ENCODE measurements at places on chromosomes 2 and 18. TPM values are rescaled to one million over a fixed set of nuclear protein-coding genes. Genes with fewer than 3 reads are reported as not detected.

Gene AGAP1
- total RNA-seq = 16.1 TPM

Gene OR6B2
- total RNA-seq = not detected

GRCh38 chr2:106963156-106963555 is 77.2 kb upstream of the ST6GAL2 start:
- no peaks in the 10 kb centered on the region for H3K36me3 ChIP-seq
- no peak overlapping the region for H3K27ac ChIP-seq
- H3K4me1 ChIP-seq = no peaks in the 10 kb centered on the region
- H3K4me3 ChIP-seq = no peak overlapping the region
- no peaks in the 10 kb centered on the region for H3K27me3 ChIP-seq

- no peak for DNase-seq
- H3K4me3 ChIP-seq = peak overlapping the region; percentile 86
- no peaks in the 10 kb centered on the region for H3K27me3 ChIP-seq
- H3K27ac ChIP-seq = no peak overlapping the region
- H3K36me3 ChIP-seq = no peaks in the 10 kb centered on the region
Observed at GRCh38 chr2:73235315-73236028, 1.4 kb downstream of the CCT7 start.

DNA sequence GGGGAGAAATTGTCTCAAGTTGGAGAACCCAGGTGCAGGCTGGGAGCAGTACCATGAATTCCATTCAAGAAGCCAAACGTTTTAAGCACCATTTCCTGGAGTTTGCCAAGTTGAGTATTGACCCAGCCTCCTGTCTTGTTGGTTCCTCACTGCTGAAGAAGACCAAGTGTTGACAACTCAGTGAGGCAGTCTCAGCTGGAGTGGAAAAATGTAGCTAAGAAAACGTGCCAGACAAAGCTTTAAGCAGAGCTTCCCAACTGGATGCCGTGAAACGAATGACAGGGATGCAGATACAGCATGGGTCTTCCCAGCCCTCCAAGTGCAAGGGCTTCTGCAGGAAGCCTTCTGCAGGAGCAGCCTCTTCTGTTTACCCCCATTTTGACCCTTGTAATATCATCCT is 778 bp upstream of the INPP1 start:
- no peaks in the 10 kb centered on the region for H3K27me3 ChIP-seq
- H3K27ac ChIP-seq = peak overlapping the region; percentile 85
- H3K4me1 ChIP-seq = peaks cover 17% of the 10 kb centered on the region
- DNase-seq = no peak

Gene KRCC1
- 10.9 TPM for total RNA-seq

Gene SLC16A14
- 0.69 TPM for total RNA-seq

DNA sequence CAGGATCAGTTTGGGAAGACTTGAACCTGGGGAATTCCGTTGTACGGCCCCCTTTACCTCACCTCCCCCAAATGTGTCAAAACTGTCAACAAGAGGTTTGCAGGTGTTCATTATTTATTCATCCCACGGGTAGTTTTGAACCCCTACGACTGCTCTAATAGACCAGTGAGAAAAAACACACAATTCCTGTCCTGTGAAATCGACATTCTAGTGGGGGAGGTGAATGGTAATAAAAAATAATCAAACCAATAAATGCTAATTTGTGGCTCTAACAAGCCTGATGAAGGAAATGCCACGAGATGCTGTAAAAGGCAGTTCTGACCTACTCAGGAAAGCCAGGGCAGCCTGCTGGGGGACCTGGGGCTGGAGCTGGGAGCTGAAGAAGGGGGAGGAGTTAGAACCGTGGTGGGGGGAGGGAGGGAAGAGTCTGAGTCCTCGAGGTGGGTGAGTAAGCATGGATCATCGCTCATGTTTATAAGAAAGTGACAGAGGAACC is 463 bp upstream of the DNAJB2 start:
- H3K4me1 ChIP-seq = peaks cover 18% of the 10 kb centered on the region
- H3K4me3 ChIP-seq = no peak overlapping the region
- peaks cover 15% of the 10 kb centered on the region for H3K36me3 ChIP-seq
- H3K27me3 ChIP-seq = no peaks in the 10 kb centered on the region
- DNase-seq = no peak

Gene GALNT3
- 34.4 TPM for total RNA-seq

- DNase-seq = no peak
- H3K27me3 ChIP-seq = no peaks in the 10 kb centered on the region
- peaks cover 6% of the 10 kb centered on the region for H3K4me1 ChIP-seq
- peaks cover 36% of the 10 kb centered on the region for H3K36me3 ChIP-seq
- H3K27ac ChIP-seq = no peak overlapping the region
Observed at GRCh38 chr2:127309468-127309867, 15.5 kb upstream of the ERCC3 start.

Gene EDAR
- 0.14 TPM for total RNA-seq

GRCh38 chr2:134200036-134200618 is 53.7 kb upstream of the MGAT5 start:
- no peak overlapping the region for H3K27ac ChIP-seq
- H3K4me3 ChIP-seq = no peak overlapping the region
- DNase-seq = no peak

DNA sequence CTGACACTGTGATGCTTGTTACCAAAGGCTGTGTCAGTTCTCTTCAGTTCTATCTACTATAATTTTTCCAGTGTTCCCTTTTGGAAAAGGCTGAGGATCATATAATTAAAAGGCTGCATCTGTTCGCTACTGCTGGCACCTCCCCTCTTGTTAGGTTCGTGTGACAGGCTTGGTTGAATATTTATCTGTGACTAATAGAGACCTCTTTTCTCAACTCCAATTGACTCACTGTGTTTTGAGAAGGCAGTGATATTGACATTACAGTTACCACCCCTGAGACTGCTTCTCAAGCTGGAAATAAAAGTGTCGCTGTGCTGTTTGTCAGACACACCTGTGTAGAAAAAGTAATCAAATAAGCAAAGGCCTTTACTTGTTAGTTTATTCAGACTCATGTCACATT is 205.5 kb upstream of the KCNH7 start:
- no peak for DNase-seq
- H3K36me3 ChIP-seq = no peaks in the 10 kb centered on the region
- no peak overlapping the region for H3K27ac ChIP-seq
- no peaks in the 10 kb centered on the region for H3K27me3 ChIP-seq

Gene MOGAT1
- total RNA-seq = 0.17 TPM

- no peaks in the 10 kb centered on the region for H3K36me3 ChIP-seq
- no peaks in the 10 kb centered on the region for H3K27me3 ChIP-seq
- no peak overlapping the region for H3K27ac ChIP-seq
- no peaks in the 10 kb centered on the region for H3K4me1 ChIP-seq
- H3K4me3 ChIP-seq = no peak overlapping the region
Observed at GRCh38 chr2:230097424-230097823, 28.7 kb upstream of the SLC16A14 start.

DNA sequence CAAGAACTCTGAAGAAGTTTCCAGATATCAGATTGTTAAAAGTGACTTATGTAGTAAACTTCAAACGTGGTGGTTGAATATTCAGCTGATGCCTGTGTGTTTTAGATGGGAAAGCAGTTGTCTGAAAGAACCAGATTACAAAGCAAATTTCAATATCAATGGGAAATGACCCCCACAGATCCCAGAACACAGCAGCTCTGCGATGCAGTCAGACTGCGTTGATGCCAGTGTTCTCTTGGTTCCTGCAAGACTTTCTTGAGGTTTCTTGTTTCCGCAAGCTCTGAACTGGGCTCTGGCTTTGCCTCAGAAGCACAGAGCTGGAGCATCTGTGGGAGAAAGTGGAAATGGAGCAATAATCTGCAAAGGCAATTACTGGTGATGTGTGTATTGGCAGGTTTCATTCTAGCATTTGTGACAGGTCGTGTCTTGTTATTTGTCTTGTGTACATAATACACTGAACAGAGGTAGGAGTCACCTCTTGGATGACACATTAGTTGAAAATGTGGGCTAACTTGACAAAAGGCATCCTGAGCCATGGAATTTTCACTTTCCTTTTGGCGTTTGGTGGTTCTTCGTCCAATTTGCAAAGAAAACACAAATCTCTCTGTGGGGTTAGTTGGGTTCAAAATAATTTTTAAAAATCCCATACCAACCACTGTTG is 10.8 kb upstream of the LYPD6B start:
- no peak overlapping the region for H3K27ac ChIP-seq
- no peaks in the 10 kb centered on the region for H3K36me3 ChIP-seq
- H3K27me3 ChIP-seq = no peaks in the 10 kb centered on the region
- DNase-seq = no peak

DNA sequence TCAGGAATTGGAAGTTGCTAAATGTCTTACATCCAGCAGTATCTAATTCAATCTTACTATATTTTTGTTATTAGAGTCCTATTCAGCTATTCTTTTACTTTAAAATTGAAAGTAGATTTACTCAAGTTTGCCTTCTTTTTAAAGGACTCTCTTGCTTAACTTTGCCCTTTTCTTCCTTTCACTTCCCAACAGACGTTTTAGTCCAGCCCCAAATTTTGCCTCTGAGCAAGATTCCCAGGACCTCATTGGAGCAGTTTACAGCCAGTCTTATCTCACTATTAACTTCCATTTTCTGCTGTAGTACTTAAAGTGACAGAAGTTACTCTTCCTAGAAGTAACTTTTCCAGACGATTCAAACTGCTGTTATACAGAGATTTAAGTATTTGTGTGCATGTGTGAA is 1.7 kb upstream of the PRKD3 start:
- no peak overlapping the region for H3K4me3 ChIP-seq
- H3K36me3 ChIP-seq = no peaks in the 10 kb centered on the region
- peak overlapping the region; percentile 83 for H3K27ac ChIP-seq
- peaks cover 27% of the 10 kb centered on the region for H3K4me1 ChIP-seq
- no peaks in the 10 kb centered on the region for H3K27me3 ChIP-seq

- no peaks in the 10 kb centered on the region for H3K36me3 ChIP-seq
- DNase-seq = no peak
- H3K4me1 ChIP-seq = no peaks in the 10 kb centered on the region
- no peak overlapping the region for H3K27ac ChIP-seq
- H3K27me3 ChIP-seq = no peaks in the 10 kb centered on the region
Observed at GRCh38 chr2:128667391-128667790, 348.7 kb upstream of the HS6ST1 start.

Gene ADI1
- 15.1 TPM for total RNA-seq

DNA sequence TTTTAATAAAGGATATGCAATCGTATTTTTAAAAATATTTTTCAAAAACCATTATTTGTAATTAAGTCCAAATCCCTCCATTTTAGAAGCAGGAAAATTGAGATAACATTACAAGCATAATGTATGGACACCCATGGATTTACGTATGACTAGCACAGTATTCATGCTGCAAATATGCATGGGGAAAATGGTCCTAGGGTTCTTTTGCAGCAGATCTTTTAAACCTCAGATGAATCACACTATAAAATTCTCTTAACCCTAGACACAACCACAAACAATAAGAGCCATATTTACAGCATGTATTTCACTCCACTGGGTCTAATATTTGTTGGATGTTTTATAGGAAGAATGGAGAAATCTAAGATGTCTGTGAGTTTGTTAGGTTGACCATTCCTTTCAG is 453.4 kb downstream of the TGIF1 start:
- no peak overlapping the region for H3K27ac ChIP-seq
- no peaks in the 10 kb centered on the region for H3K27me3 ChIP-seq
- H3K4me3 ChIP-seq = no peak overlapping the region
- H3K4me1 ChIP-seq = no peaks in the 10 kb centered on the region
- no peaks in the 10 kb centered on the region for H3K36me3 ChIP-seq

Gene DSC2
- total RNA-seq = 8.9 TPM

DNA sequence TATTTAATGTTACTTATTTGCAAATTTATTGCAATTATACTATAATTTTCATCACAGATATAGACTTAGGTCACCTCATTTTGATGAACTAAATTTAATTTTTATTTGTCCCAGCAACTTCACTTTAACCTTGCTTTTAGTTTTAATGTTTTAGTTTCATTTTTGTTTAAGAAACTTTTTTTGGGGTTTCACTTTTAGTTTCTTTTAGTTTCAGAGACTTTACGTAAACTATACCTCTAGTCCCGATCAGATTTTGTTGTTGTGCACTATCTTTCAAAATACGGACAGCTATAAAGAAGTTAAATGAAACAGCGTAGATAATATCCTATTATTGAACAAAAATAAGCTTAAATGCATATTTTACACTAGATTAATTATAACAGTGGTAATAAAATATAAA is 460.5 kb downstream of the ERBB4 start:
- H3K4me3 ChIP-seq = no peak overlapping the region
- H3K4me1 ChIP-seq = no peaks in the 10 kb centered on the region
- no peaks in the 10 kb centered on the region for H3K36me3 ChIP-seq
- H3K27ac ChIP-seq = no peak overlapping the region
- no peak for DNase-seq
- no peaks in the 10 kb centered on the region for H3K27me3 ChIP-seq

GRCh38 chr2:73985308-73986084 is 786 bp downstream of the TET3 start:
- no peak overlapping the region for H3K27ac ChIP-seq
- no peak for DNase-seq
- H3K36me3 ChIP-seq = no peaks in the 10 kb centered on the region
- peak overlapping the region; percentile 10 for H3K4me3 ChIP-seq
- H3K4me1 ChIP-seq = peaks cover 47% of the 10 kb centered on the region
- H3K27me3 ChIP-seq = no peaks in the 10 kb centered on the region

- peaks cover 4% of the 10 kb centered on the region for H3K4me1 ChIP-seq
- H3K27me3 ChIP-seq = no peaks in the 10 kb centered on the region
- H3K36me3 ChIP-seq = no peaks in the 10 kb centered on the region
- H3K4me3 ChIP-seq = no peak overlapping the region
- H3K27ac ChIP-seq = no peak overlapping the region
Observed at GRCh38 chr18:519019-519879, 18.7 kb upstream of the COLEC12 start.

Gene IWS1
- total RNA-seq = 20.3 TPM

DNA sequence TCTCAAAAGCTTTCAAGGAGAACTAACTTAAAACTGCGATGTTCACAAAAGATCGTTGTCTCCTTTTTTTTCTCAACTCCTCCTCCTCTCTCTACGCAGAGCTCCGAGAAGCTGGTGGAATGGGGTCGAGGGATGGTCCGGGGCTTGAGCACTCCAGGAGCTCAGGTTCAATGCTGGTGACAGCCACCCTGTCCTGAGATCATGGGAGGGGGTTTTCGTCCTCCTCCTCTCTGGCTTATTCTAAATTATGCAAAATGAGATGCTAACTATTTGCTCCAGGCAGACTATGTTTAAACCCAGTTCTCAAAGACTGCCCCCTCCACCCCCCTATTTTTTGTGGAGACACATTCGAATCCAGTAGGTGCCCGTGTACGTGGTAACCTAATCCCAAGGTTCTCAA is 11.8 kb downstream of the TSHZ1 start:
- H3K4me3 ChIP-seq = no peak overlapping the region
- DNase-seq = no peak

Data from pancreas (tissue), 10 donors.